ENCODE measurements at places on chromosomes 11 and 22.

DNA sequence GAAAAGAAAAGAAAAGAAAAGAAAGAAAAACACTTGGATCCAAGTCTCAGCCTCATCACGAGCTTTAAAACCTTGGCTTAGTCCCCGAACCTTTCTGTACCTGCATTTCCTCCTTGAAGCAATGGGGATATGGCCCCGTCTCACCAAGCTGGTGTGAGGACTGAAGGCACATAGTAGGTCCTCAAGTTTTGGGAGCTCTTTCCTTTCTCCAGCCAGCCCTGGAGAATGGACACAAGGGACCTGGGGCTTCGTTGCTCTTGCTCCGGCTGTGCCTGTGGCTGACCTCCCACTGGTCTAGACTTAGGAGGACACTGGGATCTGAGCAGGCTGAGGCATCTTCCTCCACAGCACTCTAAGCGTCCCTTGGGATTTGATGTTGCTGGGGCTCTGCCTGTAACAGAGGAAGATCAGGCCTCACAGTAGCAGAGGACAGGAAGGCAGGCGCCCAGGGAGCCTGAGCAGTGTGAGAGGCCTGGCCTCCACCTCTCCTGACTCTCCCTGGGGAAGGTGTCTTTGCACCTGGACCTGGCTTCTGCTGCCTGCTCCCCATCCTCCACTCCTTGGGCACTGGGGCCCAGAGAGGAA lies 32.8 kb downstream of the KCNC1 start:
- no peak for DNase-seq

DNA sequence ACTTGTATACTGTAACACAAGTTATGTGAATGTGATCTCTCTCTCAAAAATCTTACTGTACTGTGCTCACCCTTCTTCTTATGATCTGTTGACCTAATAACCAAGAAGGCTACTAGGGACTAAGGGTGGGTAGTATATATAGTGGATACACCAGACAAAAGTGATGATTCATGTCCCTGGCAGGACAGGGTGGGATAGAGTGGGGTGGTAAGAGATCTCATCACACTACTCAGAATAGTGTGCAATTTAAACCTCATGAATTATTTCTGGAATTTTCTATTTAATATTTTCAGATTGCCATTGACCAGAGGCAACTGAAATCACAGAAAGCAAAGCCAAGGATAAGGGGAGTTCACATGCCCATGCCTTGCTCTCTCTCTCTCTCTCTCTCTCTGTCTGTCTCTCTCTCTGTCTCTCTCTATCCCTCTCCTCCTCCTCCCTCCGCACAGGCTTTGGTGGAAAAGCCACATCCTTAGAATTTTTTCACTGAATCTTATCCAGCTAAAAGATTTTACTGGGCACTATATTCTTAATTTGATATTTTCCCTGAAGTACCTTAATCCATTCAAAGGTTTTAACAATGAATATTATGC lies 12.0 kb upstream of the STK33 start:
- no peak for DNase-seq

- no peak for DNase-seq
Observed at GRCh38 chr11:73233692-73234470, 15.8 kb downstream of the P2RY2 start.

GRCh38 chr11:32229576-32230240 lies 138.8 kb downstream of the RCN1 start:
- DNase-seq = no peak

- DNase-seq = no peak
Observed at GRCh38 chr11:2804701-2805387, 80.7 kb downstream of the CDKN1C start.

DNA sequence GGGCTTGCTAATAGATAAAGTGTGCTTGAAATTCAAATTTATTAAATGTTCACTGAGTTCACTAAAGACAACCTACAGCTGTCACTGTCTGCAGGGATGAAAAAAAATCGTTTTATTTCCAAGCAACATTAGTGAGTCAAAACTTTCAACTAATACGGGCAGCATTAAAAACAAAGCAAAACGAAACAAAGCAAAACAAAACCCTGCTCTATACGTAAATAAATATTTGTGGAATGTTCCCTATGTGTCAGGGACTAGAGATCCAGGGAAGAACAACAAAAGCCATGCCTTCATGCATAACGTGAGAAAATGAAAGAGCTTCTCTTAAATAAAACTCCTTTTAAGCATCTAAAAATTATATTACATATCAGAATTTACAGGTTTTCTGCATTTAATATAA lies 553 bp downstream of the NAALAD2 start:
- DNase-seq = no peak

DNA sequence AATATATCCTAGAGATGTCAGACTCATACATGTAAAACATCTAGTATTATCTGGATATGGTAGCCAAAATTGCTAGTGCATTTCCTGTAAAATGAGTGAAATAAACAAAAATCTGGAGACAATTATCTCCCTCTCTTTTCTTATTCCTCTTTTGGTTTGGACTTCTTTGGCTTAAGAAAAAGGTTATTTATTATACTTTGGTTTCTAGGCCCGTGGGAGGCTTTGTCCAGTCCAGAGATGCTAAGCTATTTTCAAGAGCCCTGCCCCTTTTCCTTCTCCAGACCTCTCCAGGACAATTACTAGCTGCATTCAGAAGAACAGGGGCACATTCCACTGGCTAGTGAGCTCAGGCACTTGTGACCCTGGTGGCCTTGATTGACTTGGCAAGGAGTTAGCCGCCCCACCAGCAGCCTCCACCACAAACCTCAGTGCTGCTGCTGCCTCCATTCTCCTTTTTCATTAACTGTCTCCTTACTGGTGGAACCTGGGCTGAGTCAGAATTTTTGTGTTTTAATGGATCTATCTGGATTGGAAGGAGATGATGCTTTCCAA lies 747.3 kb upstream of the TENM4 start:
- no peak for DNase-seq

DNA sequence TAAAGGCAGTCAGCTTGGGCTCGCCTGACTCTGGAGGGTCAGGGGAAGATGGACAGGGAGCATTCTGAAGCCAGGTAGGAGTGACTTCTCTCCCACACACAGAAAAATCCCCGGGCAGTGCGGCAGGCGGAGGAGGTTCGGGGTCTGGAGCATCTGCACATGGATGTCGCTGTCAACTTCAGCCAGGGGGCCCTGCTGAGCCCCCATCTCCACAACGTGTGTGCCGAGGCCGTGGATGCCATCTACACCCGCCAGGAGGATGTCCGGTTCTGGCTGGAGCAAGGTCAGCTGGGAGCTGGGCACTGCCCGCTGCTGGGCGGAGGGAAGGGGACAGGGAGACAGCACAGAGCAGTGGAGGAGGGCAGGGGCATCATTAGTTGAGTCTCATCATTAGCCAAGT lies 13.2 kb upstream of the POU2F3 start:
- no peak for DNase-seq

- DNase-seq = no peak
Observed at GRCh38 chr11:37724315-37724714, 1126.3 kb upstream of the RAG2 start.

DNA sequence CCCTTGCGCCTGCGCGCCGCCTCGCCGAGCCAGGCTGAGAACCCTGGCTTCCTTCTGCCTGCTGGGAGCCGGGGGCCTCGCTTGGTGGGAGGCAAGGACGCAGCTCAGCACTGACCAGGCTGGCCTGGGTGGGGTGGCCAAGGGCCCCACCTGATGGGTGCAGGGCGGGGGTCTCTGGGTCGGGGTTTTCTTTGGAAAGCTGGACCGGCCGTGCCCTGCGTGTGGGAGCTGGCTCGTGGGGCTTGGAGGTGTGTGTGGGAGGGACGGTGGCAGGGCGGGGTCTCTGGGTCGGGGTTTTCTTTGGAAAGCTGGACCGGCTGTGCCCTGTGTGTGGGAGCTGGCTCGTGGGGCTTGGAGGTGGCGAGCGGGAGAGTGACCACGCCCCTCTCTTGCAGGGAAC lies 6.2 kb downstream of the GRAMD4 start:
- DNase-seq = no peak

GRCh38 chr22:27778294-27779090 lies 23.1 kb downstream of the MN1 start:
- DNase-seq = no peak

Measured in stimulated activated CD8-positive, alpha-beta memory T cell treated with anti-CD3 and anti-CD28 coated beads, Interleukin-7, amount 100 ng/mL, for 4 hours (primary cell).